ENCODE measurements at places on chromosomes 5 and 9.
A peak's percentile ranks its signal among the peaks of the same experiment; 100 is the strongest.

GRCh38 chr5:81164476-81164875 is 68.6 kb upstream of the CKMT2 start:
- DNase-seq: no peak

- DNase-seq: no peak
Observed at GRCh38 chr9:38108326-38108725, 39.3 kb upstream of the SHB start.

DNA sequence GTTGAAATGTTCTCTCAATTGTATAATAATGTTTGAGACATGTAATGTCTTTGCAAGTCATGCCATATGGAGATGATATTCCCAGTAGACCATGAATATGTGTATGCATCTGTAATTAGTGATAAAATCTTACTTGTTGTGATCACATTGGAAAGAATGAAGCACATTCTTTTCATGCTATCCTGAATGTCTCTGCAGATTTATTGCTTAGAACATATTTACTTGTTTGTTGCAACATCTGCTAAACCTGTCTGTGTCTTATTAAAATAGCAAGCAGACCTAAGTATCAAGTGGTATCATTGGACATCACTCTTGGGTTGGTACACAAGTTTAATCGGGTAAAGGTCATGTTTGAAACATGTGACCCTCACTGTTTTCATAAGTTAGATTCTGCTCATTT is 265.5 kb upstream of the CD180 start:
- DNase-seq: no peak

DNA sequence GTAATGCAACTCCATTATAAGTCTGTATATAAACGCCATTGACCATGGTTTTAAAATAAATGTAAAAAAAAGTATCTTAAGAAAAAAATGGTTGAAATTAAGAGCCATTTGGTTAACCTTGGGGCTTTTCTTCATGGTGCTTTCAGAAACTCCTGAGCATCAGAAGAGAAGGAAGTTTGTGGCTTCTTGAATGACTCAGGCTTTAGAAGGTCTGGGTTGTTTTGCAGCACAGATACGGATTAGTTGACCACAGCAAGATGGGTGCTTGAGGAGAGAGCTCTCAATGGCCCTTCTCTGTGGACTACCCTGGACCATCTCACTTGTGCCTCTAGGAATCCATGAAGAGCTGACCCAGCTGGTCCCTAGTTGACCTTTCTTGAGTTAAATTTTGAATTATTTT is 189.5 kb downstream of the TMEM38B start:
- no peak for DNase-seq

DNA sequence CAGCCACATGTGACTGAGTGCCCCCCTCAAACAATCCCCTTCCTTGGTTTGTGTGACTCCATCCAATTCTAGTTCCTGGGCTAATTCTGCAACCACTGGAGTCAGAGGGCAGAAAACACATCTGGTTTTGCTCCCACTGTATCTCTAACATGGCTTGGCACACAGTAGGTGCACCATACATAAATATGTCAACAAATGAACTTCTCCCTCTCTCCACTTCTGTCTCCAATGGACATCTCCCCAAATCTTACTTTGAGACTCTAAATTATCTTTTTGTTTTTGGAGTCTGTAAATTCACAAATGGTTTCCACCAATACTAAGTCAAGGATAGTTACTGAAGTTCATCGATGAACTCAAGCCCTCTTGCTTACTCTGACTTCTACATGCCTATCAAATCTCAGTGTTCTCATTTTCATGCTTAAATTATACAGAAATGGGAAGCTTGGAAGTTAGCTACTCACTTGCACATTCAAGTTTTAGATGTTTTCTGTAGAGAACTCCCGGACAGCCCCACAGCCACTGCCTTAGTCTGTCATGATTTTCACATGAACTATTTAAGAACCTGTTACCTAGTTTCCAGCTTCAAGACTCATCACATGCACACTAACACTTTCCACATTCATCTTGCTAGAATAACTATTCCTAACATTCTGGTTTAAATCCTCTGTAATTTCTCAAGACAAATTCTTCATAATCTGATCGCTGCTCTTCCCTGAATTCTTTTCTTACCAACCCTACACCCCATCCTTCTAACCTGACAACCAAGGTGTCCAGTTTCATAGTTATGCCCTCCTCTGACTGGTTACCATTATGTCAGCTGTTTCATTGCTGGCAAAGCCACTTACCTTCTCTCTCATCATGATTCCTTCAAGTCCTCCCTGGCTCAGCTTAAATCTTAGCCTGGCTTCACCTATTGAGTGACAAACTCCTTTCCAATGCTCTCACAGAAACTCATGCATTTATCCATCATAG is 6.0 kb downstream of the RPL37 start:
- DNase-seq: no peak

- DNase-seq: no peak
Observed at GRCh38 chr5:145598184-145598583, 237.0 kb downstream of the PRELID2 start.

GRCh38 chr5:11531811-11532555 is 372.3 kb downstream of the CTNND2 start:
- no peak for DNase-seq

- no peak for DNase-seq
Observed at GRCh38 chr5:103120607-103121200, 603 bp downstream of the PPIP5K2 start.

- peak; percentile 29 for DNase-seq
Observed at GRCh38 chr5:172293054-172293744, 9.6 kb upstream of the UBTD2 start.

DNA sequence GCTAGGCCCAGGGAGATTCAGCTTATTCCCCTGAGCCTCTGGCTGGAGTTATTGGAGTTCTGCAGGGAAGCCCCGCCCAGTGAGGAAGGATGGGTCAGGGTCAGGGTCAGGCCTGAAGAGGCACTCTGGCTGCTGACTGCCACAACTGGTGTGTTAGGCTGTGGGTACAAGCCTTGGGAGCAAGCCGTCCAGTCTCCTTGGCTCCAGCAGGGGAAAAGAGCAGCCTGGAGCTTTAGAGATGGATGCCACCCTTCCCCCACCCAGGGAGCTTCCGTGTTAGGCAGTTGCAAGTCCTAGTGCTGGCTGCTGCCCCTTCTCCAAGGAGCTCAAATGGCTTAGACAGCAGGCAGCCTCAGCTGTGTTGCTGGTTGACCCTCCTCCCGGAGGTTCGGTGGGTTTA is 34.4 kb upstream of the TAF11L2 start:
- no peak for DNase-seq

GRCh38 chr9:81656004-81656403 is 33.3 kb downstream of the TLE1 start:
- DNase-seq: no peak

DNA sequence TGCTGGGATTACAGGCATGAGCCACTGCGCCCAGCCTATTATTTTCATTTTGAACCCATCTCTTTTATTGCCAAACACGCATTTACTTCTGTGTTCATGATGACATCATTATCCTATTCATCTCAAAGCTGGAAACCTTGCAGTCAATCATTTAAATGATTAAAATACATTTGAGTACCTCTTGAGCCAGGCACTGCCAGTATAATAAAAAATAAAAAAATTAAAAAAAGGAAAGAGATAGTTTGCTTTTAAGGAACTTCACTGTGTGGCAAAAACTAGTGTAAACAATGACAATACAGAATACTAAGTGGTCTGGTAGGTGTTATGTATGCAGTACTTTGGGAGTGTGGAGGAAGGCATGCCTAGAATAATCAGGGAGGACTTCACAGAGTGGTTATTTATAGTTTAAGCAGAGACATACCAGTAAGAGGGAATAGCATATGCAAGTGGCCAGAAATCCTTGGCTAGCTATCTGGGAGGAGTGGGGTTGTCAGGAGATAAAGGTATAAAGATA is 8.6 kb downstream of the NSD1 start:
- no peak for DNase-seq

GRCh38 chr9:37218800-37219425 is 98.5 kb downstream of the ZCCHC7 start:
- no peak for DNase-seq

DNA sequence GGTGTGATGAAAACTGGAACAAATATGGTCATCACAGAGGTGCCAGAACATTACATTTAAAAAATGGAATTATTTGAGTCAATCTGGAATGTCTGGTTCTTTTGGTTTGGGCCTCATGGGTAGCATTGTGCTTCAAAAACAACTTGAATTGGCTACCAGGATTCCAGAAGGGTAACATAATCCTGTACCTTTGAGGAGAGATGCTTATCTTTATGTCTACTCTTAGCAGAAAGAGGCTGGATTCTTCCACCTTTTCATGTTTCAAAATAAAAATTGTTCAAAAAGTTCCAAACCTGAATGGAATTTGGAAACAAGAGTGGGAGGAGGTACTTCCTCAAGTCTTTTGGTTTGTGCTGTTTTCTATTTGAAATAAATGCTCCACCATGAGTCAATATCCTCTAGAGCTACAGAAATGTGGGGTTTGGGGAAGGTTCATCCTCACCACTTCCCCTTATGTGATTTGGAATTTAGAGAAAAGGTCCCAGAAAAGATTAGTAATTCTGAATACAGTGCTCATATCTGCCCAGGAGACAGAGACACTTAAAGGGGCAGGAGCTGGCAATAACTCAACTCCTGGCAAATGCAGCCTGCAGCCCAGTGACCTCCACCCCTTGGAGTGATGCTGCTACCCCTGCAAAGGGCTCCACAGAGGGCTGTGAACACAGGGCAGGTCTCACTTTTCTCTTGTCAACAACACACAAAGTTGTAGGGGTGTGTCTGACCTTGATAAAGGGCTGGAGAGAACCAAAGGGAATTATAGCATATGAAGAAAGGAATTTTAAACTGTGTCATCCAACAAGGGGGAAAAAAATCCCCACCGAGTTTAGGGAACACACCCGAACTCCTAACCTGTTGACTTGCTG is 272.8 kb downstream of the CWC27 start:
- DNase-seq: no peak

DNA sequence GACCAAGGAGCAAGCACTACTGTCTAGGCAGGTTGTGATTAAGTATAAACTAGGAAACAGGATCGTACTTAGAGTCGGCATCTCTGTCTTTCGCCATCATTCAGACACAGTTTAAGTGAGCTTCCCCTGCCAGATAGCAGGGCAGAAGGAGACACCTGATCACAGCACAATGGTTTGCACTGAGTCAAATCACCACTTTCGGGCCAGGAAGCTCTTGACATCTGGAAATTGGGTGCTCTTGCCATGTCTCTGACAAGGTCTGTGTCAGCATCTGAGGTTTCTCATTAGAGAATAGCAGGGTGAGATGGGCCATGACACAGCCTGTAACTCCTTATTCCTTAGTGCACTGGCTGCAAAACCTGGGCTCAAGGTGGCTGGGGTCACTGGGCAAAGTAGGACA is 8.3 kb downstream of the ADRB2 start:
- no peak for DNase-seq
